Gastrocnemius medialis (tissue), 4 donors: ENCODE measurements at places on chromosomes 12 and 14. TPM values are rescaled to one million over a fixed set of nuclear protein-coding genes. Genes with fewer than 3 reads are reported as not detected.
A peak's percentile ranks its signal among the peaks of the same experiment; 100 is the strongest.

- H3K27ac ChIP-seq = no peak overlapping the region
- DNase-seq = no peak
- no peaks in the 10 kb centered on the region for H3K4me1 ChIP-seq
- no peaks in the 10 kb centered on the region for H3K36me3 ChIP-seq
These were observed 15.5 kb downstream of the MYH6 start for GRCh38 chr14:23392613-23393012.

DNA sequence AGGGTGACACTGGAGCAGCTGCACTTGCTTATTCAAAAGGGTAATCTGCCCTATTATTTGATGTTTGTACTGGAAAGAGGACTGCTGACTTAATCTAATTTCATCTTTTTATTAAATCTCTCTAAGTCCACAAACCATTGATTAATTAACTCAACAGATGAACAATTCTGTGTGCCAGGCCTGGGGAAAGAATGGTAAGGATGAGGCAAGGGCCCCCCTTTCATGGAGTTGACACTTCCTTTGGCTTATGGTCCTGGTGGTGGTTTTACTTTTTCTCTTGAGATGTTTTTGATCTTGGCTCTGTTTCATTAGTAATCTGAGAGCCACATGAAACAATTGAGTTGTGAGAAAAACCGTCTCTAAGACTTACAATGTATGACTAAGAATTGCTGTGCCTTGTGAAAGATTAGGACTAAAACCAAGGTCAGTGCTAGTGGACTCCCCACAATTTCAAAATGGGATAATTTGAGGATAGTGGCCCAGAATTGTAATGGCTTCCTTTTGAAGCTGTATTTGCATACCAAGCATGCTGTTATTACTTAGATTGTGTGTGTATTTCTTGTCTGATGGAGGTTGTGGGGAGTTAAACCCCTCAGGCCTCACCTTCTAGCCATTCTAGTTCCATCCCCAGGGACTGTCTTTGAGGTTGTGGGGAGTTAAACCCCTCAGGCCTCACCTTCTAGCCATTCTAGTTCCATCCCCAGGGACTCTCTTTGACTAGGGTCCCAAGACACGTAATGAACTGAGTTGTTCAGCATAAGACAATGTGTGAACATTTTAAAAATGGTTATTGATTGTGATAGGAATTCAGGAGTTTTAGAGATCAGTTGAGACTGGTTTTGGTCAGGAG lies 52.5 kb upstream of the EVL start:
- H3K4me1 ChIP-seq = peaks cover 22% of the 10 kb centered on the region
- no peak overlapping the region for H3K27ac ChIP-seq
- no peaks in the 10 kb centered on the region for H3K27me3 ChIP-seq
- no peak for DNase-seq
- H3K4me3 ChIP-seq = no peak overlapping the region

Gene DNM1L
- 68.3 TPM for total RNA-seq

Gene KRT1
- not detected for total RNA-seq

Gene SLC15A5
- total RNA-seq = not detected

Gene FZD10
- 1.1 TPM for total RNA-seq

DNA sequence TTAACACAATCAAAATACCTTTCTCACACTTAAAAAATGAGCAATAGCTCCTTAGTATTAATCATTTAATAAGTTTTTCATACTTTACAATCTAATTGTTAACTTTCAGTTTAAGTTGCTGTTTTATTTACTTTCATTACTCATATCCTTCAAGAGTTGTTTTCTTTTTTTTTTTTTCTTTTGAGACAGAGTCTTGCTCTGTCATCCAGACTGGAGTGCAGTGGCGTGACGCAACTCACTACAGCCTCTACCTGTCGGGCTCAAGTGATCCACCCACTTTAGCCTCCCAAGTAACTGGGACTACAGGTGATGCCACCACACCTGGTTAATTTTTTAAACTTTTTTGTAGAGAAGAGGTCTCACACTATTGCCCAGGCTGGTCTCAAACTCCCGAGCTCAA lies 16.1 kb downstream of the ZBTB1 start:
- no peak overlapping the region for H3K27ac ChIP-seq
- DNase-seq = no peak
- H3K36me3 ChIP-seq = no peaks in the 10 kb centered on the region

Gene CSRNP2
- total RNA-seq = 25.5 TPM

GRCh38 chr12:32755051-32755653 lies 545 bp downstream of the YARS2 start:
- no peaks in the 10 kb centered on the region for H3K36me3 ChIP-seq
- peak overlapping the region; percentile 81 for H3K27ac ChIP-seq
- peak; percentile 70 for DNase-seq
- H3K4me1 ChIP-seq = peaks cover 15% of the 10 kb centered on the region

DNA sequence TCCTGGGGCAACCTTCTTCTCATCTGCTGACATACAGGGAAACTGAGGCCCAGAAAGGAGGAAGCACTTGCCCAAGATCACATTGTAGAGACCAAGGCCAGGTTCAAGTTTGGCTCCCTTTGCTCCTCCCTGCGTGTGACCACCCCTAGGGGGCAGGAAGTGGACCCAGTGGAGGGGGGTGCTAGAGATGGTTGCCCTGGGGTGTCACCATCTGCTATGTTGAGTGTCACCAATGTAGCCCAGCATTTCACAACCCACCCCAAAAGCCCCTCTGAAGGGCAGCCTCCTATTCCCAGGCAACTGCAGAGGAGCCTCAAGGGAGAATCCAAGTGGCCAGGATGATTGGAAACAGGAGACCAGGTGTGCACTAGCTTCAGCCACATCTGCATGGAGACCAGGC lies 12.0 kb upstream of the RBM19 start:
- no peaks in the 10 kb centered on the region for H3K36me3 ChIP-seq
- no peak overlapping the region for H3K27ac ChIP-seq
- no peak for DNase-seq
- H3K4me3 ChIP-seq = no peak overlapping the region
- H3K27me3 ChIP-seq = peaks cover 9% of the 10 kb centered on the region

DNA sequence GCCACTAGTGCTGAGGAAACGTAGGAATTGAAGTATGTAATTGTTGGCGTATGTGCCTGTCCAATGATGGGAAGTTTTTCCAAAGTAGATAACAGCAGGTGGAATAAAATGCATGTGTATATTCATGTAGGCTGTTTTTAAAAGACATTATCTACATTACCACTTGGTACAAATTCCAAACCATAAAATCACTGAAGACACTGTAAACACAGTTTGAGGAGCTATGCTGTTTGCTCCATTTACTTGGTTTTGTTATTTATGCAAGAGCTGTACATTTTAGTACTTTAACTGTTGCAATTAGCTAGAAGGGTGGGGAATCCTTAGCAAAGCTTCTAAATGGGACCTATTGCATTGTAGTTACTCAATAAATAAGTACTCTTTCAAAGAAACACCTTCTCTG lies 274.5 kb upstream of the DIO2 start:
- H3K4me3 ChIP-seq = no peak overlapping the region
- H3K36me3 ChIP-seq = no peaks in the 10 kb centered on the region
- H3K27ac ChIP-seq = no peak overlapping the region
- no peaks in the 10 kb centered on the region for H3K27me3 ChIP-seq
- peaks cover 5% of the 10 kb centered on the region for H3K4me1 ChIP-seq
- no peak for DNase-seq

- DNase-seq = no peak
- H3K36me3 ChIP-seq = no peaks in the 10 kb centered on the region
- no peak overlapping the region for H3K4me3 ChIP-seq
- no peaks in the 10 kb centered on the region for H3K27me3 ChIP-seq
- no peaks in the 10 kb centered on the region for H3K4me1 ChIP-seq
These were observed 38.4 kb upstream of the PPP2R5C start for GRCh38 chr14:101723061-101723595.

GRCh38 chr12:89024580-89024979 lies 327.7 kb downstream of the DUSP6 start:
- H3K36me3 ChIP-seq = no peaks in the 10 kb centered on the region
- H3K4me3 ChIP-seq = no peak overlapping the region
- no peak for DNase-seq
- no peak overlapping the region for H3K27ac ChIP-seq
- H3K27me3 ChIP-seq = no peaks in the 10 kb centered on the region

DNA sequence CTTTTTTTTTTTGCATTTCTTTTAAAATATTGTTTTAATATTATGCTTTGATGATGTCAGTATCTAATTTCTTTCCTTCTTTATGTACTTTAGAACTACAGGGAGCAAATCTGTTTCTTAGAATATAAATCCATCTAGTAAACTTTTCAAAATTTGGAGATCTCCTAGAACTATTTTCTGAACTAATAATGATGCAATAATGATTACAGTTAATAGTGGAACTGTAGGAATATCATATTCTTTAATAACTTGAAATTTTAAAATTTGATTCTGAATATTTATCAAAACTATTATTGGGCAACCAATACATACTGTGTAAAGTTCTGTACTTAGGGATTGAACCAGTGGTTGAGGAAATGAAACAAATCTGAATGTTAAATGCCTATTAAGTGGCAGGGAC lies 23.1 kb upstream of the PMCH start:
- no peak overlapping the region for H3K4me3 ChIP-seq
- H3K27me3 ChIP-seq = no peaks in the 10 kb centered on the region
- no peaks in the 10 kb centered on the region for H3K36me3 ChIP-seq

Gene C12orf54
- total RNA-seq = not detected

DNA sequence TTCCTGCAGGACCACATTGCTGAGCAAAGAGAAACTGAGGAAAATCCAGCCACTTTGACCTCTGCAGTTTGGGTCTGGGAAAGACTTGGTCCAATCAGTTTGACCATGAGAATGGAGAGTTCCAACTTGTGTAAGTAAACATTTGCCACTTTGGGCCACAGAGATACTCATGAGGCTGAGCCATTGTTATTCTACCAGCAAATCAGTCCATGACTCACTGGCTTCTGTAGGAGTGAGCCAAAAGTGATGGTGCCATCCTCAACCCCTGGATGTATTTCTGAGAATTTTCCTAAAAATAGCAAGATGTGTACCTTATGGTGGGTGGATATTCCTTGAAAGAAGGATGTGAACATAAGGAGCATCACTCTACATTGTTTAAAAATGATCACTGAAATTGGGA lies 192.9 kb upstream of the OR4E1 start:
- no peak overlapping the region for H3K27ac ChIP-seq
- no peaks in the 10 kb centered on the region for H3K27me3 ChIP-seq
- H3K4me3 ChIP-seq = no peak overlapping the region

GRCh38 chr14:68651075-68651474 lies 141.8 kb downstream of the ZFP36L1 start:
- no peaks in the 10 kb centered on the region for H3K36me3 ChIP-seq
- no peak for DNase-seq
- no peak overlapping the region for H3K4me3 ChIP-seq

DNA sequence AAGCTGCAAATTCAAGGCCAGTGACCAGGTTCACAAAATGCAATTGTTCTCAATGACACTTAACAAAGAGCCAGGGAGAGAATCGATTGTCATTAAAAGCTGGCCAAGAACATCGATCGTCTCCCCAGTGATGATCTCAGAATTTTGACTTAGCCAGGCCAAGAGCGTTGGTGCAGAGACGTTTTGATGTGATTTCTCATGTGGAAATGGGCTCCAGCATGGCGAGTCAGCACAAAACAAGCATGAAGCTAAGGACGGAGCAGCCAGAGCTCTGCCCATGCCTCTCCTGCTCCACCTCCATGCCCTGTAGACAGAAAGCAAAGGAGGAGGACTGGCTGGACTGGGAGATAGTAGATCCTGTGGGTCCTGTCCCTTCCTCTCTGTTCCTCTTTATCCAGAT lies 270.8 kb downstream of the FOXN3 start:
- no peaks in the 10 kb centered on the region for H3K36me3 ChIP-seq
- H3K27ac ChIP-seq = no peak overlapping the region
- H3K27me3 ChIP-seq = no peaks in the 10 kb centered on the region
- peaks cover 3% of the 10 kb centered on the region for H3K4me1 ChIP-seq
- no peak overlapping the region for H3K4me3 ChIP-seq

Gene PKP2
- 7.2 TPM for total RNA-seq

Gene GPN3
- 25.3 TPM for total RNA-seq

GRCh38 chr12:130263025-130263424 lies 74.7 kb upstream of the PIWIL1 start:
- no peaks in the 10 kb centered on the region for H3K27me3 ChIP-seq
- no peak for DNase-seq
- H3K4me3 ChIP-seq = no peak overlapping the region

Gene SLC25A47
- total RNA-seq = not detected

DNA sequence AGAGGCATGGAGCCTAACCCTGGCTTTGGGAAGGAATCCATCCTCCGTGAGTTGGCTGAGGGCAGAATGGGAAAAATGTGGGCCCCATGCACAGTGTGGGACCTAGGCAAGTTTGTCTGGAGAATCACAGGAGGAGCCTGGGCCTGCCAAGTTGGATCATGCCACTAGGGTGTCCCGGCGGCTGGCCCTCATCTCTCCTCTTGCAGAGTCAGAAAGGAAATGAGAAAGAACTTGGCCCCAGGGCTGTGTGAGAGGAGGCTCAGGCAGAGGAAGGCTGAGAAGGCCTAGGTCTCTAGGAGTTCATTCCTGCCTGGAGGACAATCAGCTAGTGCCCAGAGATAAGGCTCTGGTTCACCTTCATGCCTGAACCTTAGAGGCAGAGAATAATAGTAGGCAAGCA lies 2.5 kb upstream of the ESRRB start:
- H3K27me3 ChIP-seq = peaks cover 8% of the 10 kb centered on the region
- no peak overlapping the region for H3K27ac ChIP-seq
- no peaks in the 10 kb centered on the region for H3K36me3 ChIP-seq
- peaks cover 9% of the 10 kb centered on the region for H3K4me1 ChIP-seq
- no peak for DNase-seq

DNA sequence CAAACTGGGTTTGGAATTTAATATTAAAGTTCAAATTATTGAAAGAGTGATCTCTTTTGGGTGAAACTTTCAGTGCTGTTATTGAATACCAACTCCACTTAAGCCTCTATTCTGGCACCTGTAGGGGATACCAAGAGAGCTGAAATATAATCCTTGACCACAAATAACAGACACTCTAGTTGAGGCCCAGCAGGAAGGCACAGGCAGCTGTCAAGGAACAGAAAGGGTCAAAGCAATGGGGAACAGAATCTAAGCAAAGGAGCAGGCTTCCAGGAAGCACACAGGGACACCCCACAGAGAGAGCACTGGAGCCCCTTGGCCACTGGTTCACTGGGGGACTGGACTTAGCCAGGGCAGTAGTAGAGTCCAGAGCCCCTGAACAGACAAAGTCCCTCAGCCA lies 120.9 kb upstream of the SFSWAP start:
- H3K27me3 ChIP-seq = peaks cover 4% of the 10 kb centered on the region
- no peak for DNase-seq
- H3K4me3 ChIP-seq = no peak overlapping the region
- no peak overlapping the region for H3K27ac ChIP-seq
- no peaks in the 10 kb centered on the region for H3K4me1 ChIP-seq
- no peaks in the 10 kb centered on the region for H3K36me3 ChIP-seq

GRCh38 chr12:4978737-4979136 lies 64.9 kb upstream of the KCNA5 start:
- DNase-seq = no peak
- H3K4me1 ChIP-seq = no peaks in the 10 kb centered on the region
- H3K36me3 ChIP-seq = no peaks in the 10 kb centered on the region
- no peak overlapping the region for H3K4me3 ChIP-seq
- H3K27me3 ChIP-seq = peaks cover 18% of the 10 kb centered on the region

DNA sequence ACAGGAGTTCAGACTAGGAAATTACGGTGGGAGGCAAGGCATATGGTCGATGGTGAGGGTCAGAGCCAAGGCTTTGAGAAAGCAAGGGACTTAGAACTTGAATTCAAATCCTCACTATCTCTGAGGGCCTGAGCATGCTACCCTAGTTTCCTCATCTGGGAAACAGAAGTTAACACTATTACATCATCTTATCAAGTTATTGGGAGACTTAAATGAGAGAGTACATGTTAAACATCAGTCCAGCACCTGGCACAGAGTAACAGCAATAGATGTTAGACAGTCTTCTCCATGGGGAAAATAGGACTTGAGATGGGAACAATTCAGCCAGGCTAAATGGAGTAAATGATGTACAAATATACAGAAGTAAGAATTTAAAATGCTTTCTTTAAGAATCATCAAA lies 38.5 kb downstream of the SLC38A1 start:
- H3K36me3 ChIP-seq = peaks cover 18% of the 10 kb centered on the region
- H3K27ac ChIP-seq = no peak overlapping the region
- no peak overlapping the region for H3K4me3 ChIP-seq
- H3K27me3 ChIP-seq = no peaks in the 10 kb centered on the region
